ENCODE measurements at places on chromosomes 5 and 9.

- peak; percentile 1 for DNase-seq
Observed at GRCh38 chr5:164013077-164013670, 507.8 kb downstream of the MAT2B start.

GRCh38 chr9:6272229-6272598, 56.0 kb upstream of the TPD52L3 start:
- DNase-seq: no peak

GRCh38 chr5:83553000-83553486, 81.5 kb downstream of the VCAN start:
- no peak for DNase-seq

- no peak for DNase-seq
Observed at GRCh38 chr9:129945314-129945713, 97.7 kb downstream of the FNBP1 start.

Data from COR-L47 (cell line).